ENCODE measurements at places on chromosomes 3 and 15. TPM values are rescaled to one million over a fixed set of nuclear protein-coding genes. Genes with fewer than 3 reads are reported as not detected.

PRSS50 gene
- not detected for total RNA-seq

C15orf62 gene
- total RNA-seq: 0.19 TPM

HRG gene
- not detected for total RNA-seq

TM4SF18 gene
- 5.6 TPM for total RNA-seq

DNAH12 gene
- 0.23 TPM for total RNA-seq

STAC gene
- total RNA-seq: 7.1 TPM

NR2E3 gene
- total RNA-seq: not detected

PTPRG gene
- total RNA-seq: 37.8 TPM

EID1 gene
- 165 TPM for total RNA-seq

CCR1 gene
- 0.41 TPM for total RNA-seq

CFAP20DC gene
- total RNA-seq: 0.57 TPM

OR5K2 gene
- not detected for total RNA-seq

SSR3 gene
- 562 TPM for total RNA-seq

DPH6 gene
- 7.6 TPM for total RNA-seq

FAM81A gene
- total RNA-seq: 0.94 TPM

MAPKBP1 gene
- 30.8 TPM for total RNA-seq

ADPRH gene
- total RNA-seq: 2.6 TPM

CCR8 gene
- not detected for total RNA-seq

Measured in astrocyte (in vitro differentiated cells and primary cell).